NCI-H446 (cell line): ENCODE measurements at places on chromosomes 13 and 19.

DNA sequence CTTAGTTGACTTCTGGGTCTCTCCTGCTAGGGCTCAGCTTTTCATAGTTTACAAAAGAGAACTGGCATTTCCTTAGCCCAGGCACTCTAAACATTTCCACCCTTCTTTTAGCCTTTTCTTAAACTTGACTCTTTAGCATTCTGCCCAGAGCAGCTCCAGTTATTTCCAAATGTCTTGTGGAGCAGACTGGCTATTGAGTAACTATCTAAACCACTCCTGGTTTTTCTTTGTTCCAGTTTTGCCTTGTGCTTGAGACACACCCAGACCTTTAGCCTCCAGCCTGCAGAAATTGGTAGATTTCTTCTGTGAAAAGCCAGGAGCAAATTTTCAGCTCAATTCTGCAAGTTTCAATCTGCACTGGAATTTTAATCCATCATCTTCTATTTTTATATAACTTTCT lies 1813.1 kb downstream of the OLFM4 start:
- DNase-seq: no peak

DNA sequence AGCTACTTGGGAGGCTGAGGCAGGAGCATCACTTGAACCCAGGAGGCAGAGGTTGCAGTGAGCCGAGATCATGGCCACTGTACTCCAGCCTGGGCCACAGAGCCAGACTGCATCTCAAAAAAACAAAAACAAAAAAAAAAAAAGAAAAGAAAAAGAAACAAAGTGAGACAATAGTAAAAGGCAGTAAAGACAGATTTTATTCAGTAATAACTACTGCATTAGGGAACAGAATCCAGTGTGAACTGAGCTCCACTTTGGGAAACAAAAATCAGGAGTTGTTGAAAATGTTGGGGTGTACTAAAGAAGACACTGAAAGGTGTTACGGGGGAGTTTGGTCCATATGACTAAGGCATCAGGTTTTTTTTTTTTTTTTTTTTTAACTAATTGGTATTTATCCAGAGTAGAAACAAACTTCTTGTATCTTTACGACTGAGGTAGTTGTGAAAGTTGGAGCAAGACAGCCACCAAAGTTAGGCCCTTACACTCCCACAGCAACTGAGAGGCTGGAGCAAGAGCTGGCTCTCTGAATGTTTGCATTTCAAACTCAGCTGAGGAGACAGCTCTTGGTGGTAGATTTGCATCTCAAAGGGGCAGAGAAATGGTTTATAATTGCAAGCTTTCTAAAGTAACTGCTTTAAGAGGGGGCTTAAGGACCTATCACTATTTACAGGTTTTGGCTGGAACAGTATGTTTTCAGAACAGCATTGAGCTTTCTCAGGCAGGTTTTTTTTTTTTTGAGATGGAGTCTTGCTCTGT lies 24.2 kb downstream of the ZNF607 start:
- DNase-seq: no peak

- peak; percentile 17 for DNase-seq
Measured at GRCh38 chr19:39212375-39212742, 8.3 kb upstream of the SYCN start.

DNA sequence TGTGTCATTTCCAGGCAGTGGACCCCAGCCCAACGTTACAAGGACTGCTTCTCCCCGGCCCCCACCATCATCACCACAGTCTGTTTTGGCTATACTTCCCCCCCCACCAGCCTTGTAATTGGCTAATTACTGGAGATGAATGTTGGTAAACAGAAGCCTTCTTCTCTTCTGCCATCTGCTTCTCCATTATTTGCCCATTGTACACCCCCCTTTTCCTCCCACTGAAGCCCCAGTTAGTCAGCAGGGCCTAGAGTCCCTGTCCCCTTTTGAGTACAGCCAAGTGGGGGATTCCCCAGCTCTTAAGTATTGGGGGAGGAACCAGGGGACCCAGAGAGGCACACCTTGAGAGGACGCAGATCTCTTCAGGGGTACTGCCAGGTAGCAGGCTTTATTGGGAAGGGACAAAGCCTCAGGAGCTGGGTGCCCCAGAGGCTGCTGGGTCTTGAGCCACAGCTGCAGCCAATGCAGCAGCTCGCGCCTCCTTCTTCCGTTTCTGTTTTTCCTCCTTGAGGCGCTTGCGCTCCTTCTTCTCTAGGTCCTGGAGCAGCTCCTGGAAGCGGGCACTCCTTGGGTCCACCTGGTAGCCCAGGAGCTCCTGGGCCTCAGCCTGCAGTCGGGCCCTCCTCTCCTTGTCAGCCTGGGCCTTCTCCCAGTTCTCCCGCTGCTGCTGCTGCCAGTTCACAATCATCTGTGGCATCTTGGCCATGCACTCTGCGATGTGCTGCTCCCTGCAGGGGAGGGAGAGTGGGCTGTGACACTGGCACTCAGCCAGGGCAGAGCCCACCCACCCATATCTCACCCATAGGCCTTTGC lies 3.0 kb downstream of the GADD45GIP1 start:
- DNase-seq: peak; percentile 81

GRCh38 chr13:109938255-109938936 lies 152.0 kb upstream of the IRS2 start:
- no peak for DNase-seq

- DNase-seq: peak; percentile 29
Measured at GRCh38 chr13:37481011-37481884, 117.3 kb downstream of the POSTN start.

DNA sequence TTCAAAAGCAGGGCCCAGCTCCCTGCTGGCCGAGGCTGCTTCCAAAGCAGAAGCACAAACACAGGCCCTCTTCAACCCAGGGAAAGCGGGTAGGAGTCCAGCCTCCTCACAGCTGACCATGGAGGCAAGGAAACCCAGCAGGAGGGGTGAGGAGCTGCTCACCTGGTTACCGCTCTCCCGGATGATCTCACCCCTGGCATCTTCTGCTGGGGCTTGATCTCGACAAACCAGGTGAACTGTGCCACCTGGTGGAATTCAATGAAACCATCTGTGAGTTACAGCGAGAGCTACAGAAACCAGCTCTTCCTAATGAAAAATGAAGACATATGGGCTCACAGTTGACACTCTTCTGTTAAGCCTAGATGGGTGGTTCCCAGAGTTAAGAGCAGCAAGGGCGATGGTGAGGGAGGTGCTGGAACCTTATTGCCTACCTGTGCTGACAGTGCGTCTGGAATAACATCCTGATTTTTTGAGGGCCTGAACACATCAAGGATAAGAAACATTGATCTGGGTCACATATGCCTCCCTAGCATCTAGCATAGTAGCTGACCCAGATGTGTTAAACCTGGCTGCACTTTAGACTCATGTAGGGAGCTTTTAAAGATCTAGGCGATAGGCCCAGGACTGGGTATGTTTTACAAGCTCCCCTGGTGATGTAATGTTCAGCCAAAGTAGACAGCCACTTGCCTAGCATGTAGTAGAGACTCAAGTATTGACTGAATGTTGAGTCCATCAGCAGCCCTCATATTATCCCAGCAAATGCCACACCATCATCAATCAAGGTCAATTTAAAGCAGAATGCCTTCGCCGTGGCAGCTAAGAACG lies 6.1 kb downstream of the DHRS12 start:
- peak; percentile 42 for DNase-seq

DNA sequence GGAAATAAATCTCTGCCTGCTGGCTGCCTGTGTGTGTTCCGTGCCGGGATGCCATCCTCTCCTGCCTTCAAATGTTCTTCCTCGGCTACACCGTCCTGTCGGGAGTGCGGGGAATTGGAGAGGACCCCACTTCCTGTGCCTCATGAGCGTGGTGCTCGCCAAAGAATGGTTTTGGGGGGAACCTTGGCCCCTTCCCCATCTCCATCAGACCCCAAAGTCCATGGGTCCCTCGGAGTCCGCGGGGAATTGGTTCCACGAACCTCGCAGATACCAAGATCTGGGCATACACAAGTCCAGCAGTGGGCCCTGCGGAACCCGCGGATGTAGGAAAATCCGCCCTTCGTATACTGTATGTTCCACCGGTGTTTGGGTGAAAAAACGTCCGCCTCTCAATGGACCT lies 2.3 kb upstream of the ZNF865 start:
- no peak for DNase-seq

DNA sequence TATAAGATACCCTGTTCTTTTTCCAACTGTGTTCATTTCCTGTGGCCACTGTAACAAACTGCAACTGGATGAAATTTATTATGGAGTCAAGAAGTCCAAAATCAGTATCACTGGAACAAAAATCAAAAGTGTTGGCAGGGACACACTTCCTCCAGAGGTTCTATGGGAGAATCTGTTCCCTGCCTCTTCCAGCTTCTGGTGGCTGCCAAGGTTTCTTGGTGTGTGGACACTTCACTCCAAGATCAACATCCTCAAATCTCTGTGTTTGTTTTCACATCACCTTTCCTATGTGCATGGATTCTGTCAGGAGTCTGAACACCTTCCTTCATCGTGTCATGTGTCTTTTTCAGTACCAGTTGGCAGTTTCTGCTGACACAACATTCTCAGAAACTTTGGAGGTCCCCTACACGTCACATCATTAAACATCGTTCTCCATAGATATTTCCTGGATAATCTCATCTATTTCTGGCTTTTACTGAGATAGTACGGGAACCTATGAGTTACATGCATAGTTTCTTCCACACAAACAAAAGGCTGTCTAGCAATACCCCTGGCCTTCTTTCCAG lies 15.2 kb upstream of the EFNB2 start:
- DNase-seq: no peak

DNA sequence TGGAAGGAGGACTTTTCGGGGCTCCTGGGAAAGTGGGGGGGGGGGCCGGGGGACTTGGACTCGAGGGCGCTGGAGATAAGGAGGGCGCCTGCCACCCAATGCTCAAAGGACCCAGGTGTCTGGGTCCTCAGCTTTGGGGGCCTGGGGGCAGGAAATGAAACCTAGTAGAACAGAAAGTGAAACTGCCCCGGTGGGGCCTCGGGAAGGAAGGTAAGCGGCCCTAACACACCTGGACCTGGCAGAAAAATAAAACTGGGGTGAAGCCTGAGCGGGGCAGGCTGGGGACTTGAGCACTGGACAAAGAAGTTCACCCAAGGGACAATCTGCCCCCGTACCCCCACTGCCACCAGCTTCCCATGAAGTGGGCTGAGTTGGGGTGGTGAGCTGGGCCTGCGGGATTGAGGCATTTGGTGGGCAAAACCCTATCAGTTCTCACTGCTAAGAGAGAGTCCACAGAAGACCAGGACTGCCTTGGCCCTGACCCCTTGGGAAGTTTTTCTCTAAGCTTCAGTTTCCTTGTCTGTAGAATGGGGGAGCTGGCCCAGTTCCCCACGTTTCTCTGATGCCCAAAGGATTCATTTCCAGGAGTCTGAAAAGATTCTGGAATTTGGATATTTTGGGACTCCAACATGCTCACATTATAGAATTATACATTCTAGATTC lies 2.3 kb downstream of the PRKD2 start:
- no peak for DNase-seq

DNA sequence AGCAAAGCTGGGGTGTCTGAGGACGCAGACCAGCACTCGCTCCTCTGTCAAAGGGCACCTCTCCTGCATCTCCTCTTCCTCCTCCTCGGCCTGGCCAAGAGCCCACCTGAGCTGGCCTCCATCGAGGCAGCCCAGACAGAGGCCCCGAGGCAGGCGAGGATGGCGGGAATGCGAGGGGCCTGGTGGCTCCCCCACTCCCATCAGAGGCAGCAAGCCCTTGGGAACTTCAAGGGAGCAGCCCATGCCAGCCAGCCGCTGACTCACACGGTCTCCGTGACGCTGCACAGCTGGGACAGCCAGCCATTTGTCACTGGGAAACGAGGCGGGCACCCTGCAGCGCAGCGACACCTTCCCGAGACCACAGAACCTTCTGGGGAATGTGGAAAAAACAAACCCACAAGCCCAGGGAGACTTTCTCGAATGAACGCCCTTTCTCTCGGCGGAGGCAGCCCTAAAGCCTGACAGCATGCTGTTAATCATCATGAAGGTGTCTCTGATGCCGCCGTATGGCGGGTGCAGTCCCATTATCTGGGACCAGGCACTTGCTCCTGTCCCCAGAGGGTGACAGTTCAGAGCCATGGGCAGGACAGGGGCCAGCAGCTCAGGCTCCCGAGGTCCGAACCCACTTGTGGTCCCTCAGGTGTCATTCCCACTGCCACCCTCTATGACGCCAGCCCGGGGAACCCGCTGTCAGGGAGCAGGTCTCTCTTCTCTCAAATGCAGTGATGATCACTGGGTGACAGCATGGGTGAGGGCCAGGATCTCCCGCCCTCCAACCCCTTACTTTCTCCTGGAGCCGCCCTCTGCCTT lies 53.0 kb downstream of the PEPD start:
- DNase-seq: no peak

DNA sequence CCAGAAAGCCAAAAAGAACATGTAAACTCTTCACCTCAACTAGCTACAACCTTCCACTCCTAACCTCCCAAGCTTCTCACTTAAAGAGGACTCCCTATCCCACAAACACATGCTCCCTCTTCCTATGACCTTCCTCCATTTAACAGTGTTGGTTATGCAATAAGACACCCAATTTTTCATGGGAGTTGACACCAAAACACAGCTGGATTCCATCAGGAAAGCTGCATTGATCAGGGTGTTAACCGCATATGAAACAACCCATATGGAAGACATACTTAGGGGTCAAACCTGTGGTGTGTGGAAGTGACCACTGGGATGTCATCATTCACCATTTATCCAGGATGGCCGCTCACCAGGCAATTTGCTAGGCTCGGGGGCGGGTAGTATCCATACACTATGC lies 21.9 kb downstream of the ZNF473 start:
- no peak for DNase-seq

DNA sequence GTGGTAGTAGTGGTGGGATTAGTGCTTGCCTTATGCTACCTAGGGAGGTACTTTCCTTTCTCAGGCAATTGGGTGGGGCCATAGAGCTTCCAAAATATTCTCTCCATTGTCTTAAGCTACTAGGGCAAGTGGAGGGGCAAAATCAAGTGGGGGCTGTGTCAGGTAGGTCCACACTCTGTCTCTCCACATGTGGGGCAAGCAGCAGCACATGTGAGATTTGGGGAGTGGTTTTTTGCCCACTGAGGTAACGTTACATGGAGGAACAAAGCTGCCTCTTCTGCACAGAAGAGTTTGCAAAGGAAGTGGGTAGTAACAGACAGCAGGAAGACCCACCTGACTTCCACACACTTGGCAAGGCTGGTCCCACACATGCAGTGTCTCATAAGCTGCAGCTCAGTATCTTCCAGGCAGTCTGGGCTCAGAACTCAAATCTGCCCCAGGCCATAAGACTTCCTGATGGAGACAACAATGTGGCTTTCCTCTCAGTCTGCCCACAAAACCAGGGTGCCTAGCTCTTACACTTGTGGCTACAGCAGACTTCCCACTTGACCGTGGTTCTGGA lies 1581.5 kb upstream of the PCDH20 start:
- no peak for DNase-seq

DNA sequence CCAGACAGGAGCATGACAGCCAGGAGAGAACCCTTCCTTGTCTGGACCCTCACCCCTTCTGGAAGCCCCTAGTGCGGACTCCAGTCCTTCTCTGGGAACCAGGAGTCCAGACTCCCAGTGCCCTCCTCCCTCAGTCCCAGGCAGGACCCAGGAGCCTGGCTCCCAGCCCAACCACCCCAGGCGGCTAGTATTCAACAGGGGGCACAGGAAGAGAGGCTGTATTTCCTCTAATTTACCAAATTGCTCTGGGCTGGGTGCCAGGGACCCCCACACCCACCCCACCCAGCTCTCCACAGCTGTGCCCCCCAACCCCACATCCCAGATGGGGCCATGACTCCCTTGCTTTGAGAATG lies 3.3 kb downstream of the GRIN2D start:
- no peak for DNase-seq
